ENCODE measurements at places on chromosomes 11 and 22.

- DNase-seq, result no peak
Observed at GRCh38 chr11:124841201-124841600, 24.0 kb upstream of the ROBO3 start.

DNA sequence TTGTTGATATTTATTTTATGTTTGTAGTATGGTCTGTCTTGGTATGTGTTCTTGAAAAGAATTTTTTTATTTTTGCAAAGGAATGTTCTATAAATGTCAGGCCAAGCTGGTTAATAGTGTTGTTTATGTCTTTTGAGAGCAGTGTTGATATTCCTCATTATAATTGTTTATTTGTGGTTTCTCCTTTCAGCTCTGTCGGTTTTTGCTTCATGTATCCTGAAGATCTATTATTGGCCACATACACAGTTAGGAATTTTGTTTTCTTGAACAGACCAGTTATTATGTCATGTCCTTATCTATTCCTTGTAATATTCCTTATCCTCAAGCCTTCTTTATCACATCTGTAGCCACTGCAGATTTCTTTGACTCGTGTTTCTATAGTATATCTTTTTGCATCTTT lies 56.5 kb downstream of the PDHX start:
- DNase-seq, result no peak

DNA sequence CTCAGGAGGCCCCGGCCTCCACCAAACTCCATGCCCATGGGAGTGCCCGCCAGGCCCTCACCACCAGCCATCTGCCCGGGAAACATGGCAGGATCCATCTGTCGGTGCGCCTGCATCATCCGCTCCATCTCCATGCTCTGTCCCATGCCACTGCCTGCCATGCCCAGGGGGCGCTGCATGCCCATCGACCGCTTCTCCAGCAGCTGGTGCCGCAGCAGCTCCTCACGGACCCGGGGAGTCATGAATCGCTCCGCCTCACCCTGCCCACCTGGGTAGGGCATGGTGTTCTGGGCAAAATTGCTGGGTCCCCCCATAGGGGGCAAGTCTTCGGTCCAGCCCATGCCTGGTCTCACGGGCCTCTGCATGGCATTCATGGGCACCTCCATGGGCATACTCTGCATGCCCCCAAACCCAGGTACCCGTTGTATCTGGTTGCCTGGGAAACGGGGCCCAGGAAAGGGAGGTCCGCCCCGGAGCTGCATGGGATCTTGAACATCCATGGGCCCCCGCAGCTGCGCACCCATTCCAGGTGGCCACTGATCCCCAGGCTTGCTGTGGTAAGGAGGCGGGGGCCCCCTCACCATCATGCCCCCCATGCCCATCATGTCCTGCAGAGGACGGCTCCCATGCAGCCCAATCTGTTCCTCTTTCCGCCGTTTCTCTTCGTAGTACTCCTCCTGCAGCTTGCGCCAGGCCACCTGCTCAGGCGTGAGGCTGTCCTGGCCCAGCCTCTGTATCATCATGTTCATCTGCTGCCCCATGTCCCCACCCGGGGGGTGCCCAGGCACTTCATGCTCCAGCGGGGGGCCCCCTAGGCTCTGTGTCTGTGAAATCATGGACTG lies 18.0 kb downstream of the CXCR5 start:
- DNase-seq, result no peak

GRCh38 chr22:37079668-37080171 lies 28.2 kb downstream of the KCTD17 start:
- DNase-seq, result peak; percentile 66

DNA sequence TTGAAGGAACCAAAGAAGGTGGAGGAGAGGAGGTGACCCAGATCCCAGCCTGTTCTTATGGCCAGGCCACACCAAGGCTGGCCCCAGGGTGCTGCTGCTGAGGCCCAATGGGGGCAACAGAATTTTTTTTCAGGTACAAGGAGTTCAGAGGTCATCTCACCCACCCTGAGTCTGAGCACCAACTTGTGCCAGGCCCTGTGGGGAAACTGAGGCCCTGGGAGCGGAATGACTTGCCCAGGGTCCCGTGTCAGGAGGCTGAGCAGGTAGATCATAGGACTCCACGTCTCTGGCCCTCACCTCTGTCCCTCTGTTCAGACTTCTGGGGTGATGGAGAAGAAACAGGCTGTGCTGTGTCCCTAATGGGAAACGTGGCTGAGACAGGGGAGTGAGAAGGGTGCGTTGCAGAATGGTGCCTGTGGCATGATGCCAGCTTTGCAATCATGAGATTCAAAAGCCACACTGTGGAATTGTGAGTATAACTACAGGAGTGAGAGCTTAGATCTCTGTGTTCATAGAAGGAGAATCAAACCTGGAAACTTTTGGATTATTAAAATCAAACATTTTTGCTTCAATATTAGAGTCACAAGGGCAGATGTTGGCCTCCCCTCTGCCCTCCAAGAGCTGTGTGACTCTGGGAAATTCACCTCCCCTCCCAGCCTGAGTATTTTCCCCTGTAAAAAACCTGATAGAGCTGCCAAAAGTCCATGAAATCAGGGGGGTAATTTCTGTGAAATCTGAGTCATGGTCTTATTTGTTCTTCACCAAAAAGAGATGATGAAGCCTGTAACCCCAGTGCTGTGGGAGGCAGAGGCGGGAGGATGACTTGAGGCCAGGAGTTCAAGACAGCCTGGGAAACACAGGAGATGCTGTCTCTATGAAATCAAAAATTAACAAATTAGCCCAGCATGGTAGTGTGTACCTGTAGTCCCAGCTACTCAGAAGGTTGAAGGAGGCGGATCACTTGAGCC lies 874 bp downstream of the APOL1 start:
- DNase-seq, result no peak

GRCh38 chr11:42239188-42239587 lies 779.7 kb upstream of the LRRC4C start:
- no peak for DNase-seq

- no peak for DNase-seq
Observed at GRCh38 chr11:61921446-61921845, 4.1 kb upstream of the RAB3IL1 start.

GRCh38 chr11:2377511-2378443 lies 667 bp downstream of the CD81 start:
- no peak for DNase-seq

DNA sequence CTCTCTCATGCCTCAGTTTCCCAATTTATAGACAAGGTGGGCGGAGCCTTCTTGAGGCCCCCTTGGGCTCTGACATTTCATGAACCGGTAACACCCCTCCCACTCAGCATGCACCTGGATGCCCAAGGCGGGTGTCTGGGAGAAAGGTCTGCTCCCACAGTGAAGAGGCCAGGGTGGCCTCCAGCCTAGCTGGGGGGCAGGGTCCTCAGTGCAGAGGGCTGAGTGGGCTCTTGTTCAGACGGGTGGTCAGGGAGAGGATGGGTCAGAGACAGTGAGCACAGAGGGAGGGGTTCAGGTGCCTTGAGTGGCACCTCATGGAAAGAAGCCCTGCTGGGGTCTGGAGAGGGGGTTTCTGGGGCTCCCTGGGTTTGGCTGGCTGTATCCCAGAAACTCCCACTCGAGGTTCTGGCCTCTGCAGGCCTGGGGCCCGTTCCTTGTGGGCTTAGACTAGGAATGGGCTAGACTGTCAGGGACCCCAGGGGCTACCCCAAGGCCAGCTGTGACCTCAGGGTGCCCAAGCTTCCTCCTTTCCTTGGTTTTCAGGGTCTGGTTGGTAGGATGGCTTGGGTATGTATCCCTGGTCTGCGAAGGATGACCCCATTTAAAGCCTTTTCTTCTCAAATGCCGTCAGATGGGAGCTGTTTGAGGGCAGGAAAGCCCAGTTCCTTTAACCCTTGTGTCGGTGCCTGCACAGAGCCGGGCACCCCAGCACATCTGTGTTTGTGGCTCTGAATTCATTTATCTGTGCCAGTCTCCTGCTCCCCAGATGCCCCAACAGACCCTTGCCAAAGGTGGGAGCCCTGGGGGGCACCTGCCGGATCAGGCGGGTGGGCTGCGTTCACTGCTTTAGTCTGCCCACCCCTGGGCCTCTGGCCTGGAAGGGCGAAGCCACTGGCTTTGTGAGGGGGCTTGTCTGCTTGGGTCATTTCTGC lies 1.2 kb downstream of the SYNGR1 start:
- DNase-seq, result no peak

GRCh38 chr11:34928960-34929680 lies 12.7 kb downstream of the PDHX start:
- no peak for DNase-seq

DNA sequence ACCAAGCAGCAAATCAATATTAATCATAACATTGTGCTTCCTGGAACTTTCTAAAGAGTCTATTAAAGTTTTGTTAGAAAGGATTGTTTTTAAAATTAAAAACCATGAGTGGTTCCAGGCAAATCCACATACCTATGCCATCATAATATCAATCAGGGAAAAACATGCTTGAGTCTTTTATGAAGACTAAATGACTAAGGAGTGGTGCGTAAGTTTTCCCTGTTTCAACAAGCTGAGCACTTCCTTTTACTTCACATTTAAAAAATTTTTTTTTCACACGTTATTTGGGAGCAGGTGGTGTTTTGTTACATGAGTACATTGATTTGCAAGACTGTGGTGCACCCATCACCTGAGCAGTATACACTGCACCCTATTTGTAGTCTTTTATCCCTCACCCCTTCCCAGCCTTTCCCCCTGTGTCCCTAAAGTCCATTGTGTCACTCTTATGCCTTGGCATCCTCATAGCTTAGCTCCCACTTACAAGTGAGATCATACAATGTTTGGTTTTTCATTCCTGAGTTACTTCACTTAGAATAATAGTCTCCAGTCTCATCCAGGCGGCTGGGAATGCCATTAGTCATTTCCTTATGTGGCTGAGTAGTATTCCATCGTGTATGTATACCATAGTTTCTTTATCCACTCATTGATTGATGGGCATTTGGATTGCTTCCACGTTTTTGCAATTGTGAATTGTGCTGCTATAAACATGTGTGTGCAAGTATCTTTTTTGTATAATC lies 1190.3 kb upstream of the RAG2 start:
- no peak for DNase-seq

Measured in stimulated activated CD8-positive, alpha-beta memory T cell treated with anti-CD3 and anti-CD28 coated beads, Interleukin-7, amount 100 ng/mL, for 48 hours (primary cell).